Activated gamma-delta T cell treated with Interleukin-2 at 50 U/mL for 16 hours (primary cell): ENCODE measurements at places on chromosomes 6 and 20.

- no peak for DNase-seq
These were observed 80.5 kb downstream of the CEBPB start for GRCh38 chr20:50271176-50271575.

DNA sequence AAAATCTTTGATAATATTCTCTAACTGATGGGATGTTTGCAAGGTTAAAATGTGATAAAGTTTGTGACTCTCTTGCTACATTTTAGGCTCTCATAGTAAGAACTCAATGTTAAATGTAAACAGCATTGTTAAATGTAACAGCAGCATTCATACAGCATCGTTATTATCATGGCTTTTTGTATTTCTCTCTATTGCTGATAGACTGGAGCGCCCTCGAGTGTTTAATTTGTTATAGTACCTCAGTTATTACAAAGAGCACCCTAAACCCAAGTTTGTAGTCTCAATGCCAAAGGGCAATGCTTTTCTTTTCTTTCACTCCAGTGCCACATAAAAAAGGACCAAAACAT is 14.9 kb upstream of the TTPAL start:
- no peak for DNase-seq

DNA sequence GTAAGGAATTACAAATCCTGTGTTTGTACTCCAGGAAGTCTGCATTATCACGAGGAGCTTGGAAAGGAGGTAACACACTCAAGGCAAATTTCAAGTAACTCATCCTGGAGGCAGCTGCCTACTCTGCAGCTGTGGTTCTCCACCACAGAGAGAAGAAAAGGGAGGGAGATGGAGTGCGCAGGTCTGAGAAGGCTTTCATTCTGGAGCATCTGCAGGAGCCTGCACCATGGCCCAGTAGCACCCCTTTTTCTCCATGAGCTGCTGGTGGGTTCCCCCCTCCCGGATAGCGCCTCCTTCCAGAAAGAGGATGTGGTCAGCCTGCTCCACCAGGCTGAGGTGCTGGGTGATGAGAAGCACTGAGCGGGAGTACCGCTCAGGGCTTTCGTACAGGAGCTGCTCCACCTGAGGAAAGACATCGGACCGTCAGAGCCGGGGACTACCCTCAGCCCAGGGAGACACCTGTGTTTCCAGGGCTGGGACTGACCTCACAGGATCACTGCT is 1.6 kb upstream of the PSMB8 start:
- peak; percentile 39 for DNase-seq

DNA sequence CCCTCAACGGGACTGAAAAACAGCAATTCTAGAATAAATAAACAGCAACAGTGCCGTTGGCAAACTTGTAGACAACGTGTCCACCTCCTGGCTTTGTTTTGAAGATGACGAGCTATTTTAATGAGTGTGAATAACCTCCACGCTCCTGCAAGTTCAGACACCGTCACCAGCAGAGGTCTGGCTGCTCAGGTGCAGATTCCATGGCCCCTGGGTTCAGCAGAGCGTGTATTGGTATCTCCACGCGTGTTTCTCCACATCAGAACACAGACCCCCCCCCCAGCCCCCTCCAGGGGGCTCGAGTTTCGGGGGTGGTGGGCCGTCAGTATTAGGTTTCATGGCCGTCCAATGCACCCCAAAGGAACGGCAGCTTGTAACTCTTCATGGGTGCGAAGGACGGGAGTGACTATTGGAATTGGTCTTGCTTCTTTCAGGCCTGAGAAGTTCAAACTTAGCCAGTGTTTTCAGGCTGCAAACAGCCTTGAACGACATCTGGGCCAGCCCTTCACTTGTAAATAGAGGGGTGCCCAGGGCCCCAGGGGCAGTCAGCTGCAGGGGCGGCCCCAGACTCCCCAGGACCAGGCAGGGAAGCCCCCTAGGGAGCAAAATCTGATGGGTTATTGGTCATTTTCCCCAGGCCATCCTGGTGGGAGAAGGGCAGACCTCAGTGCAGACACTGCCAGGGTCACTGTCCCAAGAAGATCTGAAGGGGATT is 308.6 kb downstream of the TAF4 start:
- DNase-seq, result no peak

- DNase-seq, result no peak
These were observed 659 bp downstream of the SLC35F1 start for GRCh38 chr6:117907601-117908245.

- DNase-seq, result no peak
These were observed 7.9 kb downstream of the PTK6 start for GRCh38 chr20:63529180-63529860.

DNA sequence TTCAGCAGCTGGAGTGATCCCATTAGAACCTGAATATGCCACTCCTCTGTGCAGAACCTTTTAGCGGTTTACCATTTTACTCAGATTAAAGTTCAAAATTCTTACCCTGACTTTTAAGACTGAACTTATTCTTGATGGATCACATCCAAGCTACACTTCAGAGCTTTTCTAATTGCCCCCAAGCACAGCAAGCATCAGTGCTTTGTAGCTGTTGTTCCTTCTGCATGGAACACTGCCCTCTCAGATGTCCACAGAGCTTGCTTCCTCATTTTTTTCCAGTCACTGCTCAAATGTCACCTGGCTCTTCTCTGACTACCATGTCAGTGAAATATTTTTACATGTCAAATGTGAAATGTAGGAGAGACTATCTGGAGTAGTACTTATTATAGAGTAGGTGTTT is 1.6 kb upstream of the SLC35B3 start:
- DNase-seq, result no peak

DNA sequence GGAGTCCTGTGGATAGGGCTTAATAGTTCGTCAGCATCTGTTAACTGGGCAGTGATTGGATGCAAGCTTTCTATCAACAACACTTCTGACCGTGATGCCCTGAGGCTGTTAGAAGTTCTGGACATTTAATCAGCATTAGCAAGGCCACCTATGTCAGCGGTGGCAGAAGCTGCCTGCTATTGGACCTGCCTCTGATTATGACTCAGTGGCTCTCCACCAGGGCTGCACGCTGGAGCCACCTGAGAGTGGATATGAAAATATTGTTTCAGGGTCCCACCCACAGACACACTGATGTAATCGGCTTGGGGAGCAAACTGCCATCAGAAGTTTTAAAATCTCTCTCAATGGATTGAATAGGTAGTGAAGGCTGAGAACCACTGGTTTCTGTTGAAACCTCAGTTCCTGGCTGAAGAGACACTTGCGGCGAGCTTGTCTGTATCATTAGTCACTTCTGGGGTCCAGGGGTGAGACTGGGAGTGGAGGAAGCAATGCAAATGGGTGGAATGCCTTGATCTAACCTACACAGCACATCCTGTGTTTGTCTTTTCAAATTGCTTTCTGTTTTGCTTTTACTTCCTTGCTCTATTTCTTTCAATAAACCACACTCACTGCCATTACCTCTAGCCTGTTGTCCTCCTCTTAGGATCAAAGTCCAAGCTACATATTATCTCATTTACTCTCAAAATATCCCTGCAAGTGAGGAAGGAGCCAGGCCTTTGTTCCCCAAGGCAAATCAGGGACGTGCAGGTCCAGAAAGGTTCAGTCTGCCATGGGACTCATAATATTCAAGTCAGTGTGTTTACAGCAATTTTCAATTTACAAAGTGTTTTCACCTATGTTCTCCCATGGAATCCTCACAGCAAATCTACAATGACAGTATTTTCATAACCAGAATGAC is 4.2 kb downstream of the CLIC5 start:
- DNase-seq, result peak; percentile 65

GRCh38 chr6:11270030-11271027 is 37.9 kb upstream of the NEDD9 start:
- no peak for DNase-seq

- no peak for DNase-seq
These were observed 28.7 kb downstream of the KCNK5 start for GRCh38 chr6:39200498-39201020.

DNA sequence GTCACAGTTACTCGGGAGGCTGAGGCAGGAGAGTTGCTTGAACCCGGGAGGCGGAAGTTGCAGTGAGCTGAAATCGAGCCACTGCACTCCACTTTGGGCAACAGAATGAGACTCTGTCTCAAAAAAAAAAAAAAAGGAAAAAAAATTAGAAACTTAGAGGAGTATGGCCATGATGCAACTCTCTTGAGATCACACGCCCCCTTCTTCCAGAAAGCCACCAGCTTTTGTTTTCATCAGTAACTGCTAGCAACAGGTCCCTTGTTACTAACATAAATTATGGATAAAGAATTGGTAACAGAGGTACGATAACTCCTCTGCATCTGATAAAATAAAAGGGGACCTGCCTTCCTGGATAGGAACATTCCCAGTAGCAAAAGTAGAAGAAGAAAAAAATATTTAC is 308.2 kb downstream of the CD83 start:
- no peak for DNase-seq

DNA sequence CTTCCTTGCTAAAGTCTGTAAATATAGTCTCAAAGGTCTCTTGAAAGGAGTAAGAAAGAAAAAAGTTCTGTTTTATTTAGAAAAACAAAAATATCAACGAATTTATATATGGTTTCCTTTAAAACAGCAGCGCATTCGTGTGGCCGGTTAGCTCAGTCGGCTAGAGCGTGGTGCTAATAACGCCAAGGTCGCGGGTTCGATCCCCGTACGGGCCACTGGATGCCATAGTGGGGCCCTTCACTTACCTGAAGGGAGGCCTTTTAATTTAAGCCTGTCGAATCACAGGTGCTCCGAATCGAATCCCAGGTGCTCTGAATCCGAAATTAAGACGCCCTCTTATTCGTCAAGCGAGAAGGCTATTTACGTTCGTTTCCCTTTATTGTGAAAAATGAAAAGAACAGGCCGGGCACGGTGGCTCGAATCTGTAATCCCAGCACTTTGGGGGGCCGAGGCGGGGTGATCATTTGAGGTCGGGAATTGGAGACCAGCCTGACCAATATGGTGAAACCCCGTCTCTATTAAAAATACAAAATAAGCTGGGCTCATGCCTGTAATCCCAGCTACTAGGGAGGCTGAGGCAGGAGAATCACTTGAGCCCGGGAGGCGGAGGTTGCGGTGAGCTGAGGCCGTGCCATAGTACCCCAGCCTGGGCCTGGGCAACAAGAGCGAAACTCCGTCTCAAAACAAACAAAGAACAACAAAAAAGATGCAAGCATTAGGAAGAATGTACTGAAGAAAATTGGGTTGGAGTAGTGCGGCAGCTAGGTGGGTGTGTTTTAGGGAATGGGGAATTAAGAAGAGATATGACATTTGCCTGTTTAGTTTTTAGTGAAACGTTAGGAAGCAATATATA is 195.8 kb upstream of the ZNF184 start:
- DNase-seq, result no peak

DNA sequence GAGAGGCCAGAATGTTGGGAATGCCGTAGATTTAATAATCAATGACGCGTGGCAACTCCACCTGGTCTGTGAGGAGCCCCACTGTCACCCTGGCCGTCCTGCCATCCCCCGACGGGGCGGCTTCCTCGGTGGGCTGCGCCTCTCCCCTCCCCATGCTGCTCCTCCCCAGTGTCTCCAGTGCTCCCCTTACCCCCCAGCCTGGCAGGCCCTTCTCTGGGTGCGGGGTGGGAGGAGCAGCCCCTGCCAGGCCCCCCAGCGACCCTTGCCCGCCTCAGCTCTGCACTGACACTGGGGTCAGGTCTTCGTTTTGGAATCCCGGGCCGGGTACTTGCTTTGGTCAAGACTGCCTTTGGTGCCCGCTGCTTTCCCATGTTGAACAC is 82.3 kb upstream of the FRMD1 start:
- DNase-seq, result no peak

DNA sequence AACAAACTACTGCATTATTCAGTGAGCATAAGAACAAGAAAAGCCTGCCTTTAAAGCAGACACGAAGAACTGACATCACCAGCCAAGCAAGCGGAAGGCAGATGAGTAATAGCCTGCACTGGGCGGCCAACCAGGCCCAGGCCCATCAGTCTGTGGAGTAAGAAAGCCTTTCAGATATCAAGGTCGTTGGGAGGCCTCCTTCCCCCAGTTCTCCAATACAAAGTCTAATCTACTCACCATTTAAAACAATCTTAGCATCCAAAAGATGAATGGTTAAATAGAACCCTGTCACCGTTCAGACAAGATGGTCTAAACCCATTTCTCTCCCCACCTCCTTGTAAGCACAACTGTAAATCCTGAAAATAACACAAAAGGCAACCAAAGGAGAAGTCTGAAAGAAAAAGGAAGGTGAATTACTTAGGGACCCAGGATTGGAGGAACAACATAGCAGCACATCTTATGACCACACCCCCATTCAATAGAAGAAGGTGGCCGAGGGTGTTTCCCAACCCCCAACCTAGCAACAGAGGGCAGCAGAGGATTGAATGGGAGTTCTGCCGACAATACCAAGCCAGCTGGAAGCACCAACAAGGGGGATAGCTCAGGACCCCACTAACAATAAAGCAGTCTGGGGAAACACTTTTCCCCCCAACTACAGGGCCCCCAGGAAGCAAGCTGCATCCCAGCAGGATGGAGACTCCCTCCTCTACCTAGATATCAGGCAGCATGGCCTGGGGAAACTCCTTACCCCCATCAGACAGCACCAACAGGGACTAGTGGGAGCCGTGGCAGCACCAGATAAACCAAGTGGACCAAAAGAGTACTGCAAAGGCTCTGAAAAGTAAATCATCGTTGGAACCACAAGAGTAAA is 67.9 kb downstream of the ZHX3 start:
- DNase-seq, result no peak

DNA sequence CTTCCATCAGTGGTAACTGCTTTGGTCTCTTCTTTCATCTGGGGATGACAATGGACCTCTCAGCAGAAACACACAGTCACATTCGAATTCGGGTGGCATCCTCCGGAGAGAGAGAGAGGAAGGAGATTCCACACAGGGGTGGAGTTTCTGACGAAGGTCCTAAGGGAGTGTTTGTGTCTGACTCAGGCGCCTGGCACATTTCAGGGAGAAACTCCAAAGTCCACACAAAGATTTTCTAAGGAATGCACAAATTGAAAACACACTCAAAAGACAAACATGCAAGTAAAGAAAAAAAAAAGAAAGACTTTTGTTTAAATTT is 6.1 kb downstream of the EDN1 start:
- DNase-seq, result no peak

- DNase-seq, result no peak
These were observed 23.3 kb downstream of the C20orf203 start for GRCh38 chr20:32650401-32650944.

GRCh38 chr20:16555754-16556153 is 17.5 kb downstream of the KIF16B start:
- no peak for DNase-seq

DNA sequence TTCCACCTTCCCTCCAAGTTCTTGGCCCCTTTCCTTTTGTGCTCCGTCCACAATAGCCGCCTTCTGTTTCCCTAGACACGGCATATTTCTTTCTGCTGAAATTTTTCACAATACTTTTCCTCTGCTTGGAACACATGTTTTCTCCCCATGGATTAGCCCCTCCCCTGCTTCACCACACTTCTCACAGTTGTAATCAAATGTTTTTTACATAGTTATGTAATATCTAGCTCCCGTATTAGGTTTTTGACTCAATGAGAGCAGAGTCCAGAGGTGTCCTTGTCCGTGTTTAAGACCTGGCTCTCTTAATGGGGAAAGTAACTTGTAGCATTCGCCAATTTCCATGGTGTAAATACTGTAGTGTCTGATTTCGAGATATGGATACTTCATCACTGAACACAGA is 34.7 kb downstream of the PLCB1 start:
- DNase-seq, result no peak

DNA sequence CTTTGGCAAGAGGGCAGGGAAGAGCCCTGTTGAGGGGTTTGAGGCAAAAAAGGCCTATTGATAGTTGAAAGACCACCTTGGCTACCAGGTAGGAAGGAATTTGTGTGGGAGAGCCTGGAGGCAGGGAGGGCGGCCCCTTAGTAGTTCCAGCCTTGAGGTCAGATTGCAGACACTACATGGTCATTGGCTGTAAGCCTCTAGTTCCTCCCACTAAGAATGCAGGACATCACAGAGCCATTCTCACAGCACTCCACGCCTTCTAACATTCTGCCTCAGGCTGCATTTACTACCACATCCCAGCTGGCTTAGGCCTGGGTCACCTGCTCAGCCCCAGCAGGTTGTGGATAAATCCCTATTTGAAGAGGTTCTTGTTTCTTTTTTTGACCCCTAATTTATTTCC is 91.0 kb upstream of the SNX9 start:
- no peak for DNase-seq
